Thoracic aorta (tissue), 2 donors: ENCODE measurements at places on chromosomes 1 and 21. TPM values are rescaled to one million over a fixed set of nuclear protein-coding genes. Genes with fewer than 3 reads are reported as not detected.
A peak's percentile ranks its signal among the peaks of the same experiment; 100 is the strongest.

- H3K27me3 ChIP-seq: no peaks in the 10 kb centered on the region
- no peaks in the 10 kb centered on the region for H3K4me1 ChIP-seq
- no peak overlapping the region for H3K4me3 ChIP-seq
- no peak for DNase-seq
Observed at GRCh38 chr1:68365709-68366382, 83.9 kb downstream of the RPE65 start.

PPP1R12B gene
- total RNA-seq: 677 TPM

DNA sequence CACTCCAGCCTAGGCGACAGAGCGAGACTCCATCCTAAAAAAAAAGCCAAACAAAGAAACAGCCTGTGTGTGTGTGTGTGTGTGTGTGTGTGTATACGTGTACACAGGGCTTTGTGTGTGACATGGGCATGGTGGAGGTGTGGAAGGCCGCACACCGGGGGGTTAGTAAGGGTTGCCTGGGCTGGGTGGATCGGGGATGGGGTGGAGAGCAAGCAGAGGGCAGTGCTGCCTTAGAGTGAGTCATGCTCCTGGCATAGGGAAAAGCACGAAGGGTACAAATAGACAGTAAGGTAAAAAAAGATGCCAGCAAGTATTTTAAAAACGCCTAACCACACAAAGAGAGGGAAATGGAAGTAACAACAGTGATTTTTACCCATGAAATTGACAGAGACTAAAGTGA, 6.2 kb downstream of the PRMT2 start:
- H3K4me3 ChIP-seq: no peak overlapping the region
- H3K36me3 ChIP-seq: peaks cover 35% of the 10 kb centered on the region

HORMAD1 gene
- not detected for total RNA-seq

- H3K27ac ChIP-seq: peak overlapping the region; percentile 96
- no peak for DNase-seq
- H3K36me3 ChIP-seq: no peaks in the 10 kb centered on the region
- peaks cover 31% of the 10 kb centered on the region for H3K4me1 ChIP-seq
- no peaks in the 10 kb centered on the region for H3K27me3 ChIP-seq
Observed at GRCh38 chr1:86703696-86704457, 499 bp upstream of the SH3GLB1 start.

DNA sequence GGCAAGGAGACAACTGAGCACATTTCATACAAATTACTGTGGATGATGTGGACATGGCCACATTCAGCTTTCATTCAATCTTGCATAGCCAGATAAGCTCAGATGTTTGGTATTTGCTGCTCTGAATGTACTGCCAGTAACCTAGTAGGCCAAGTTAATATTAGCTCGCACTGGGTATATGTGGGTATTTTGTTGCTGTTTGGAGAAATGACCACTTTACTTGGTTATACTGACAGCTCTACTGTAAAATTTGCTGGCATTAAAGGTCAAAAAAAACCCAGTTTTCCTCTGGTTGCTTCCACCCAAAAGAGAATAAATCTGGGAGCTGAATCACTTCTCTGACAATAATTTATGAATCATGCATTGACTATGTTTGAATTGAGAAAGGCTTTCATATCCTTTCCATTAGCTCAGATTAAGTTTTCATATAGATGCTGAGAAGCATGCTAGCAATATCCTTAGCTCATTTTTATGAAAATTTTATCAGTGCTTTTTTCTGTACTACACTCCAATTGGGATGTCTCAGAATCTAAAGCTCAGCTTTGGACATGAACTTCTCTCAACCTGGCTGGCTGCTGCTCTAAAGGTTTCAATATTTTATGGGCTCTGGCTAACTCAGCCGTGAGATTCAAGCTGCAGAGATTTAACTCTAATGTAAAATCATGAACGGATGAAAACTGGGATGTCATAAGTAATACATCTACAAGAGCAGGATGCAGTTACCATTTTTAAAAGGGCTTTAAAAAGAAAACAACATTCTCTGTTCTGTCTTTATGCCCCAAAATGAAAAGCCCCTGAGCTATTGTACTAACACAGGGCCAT, 330.0 kb downstream of the BARHL2 start:
- peaks cover 5% of the 10 kb centered on the region for H3K4me1 ChIP-seq
- no peak overlapping the region for H3K4me3 ChIP-seq
- no peak for DNase-seq
- H3K27ac ChIP-seq: peak overlapping the region; percentile 51
- no peaks in the 10 kb centered on the region for H3K27me3 ChIP-seq
- H3K36me3 ChIP-seq: no peaks in the 10 kb centered on the region

GRCh38 chr1:41410462-41410861, 49.2 kb downstream of the FOXO6 start:
- H3K36me3 ChIP-seq: no peaks in the 10 kb centered on the region
- no peak overlapping the region for H3K27ac ChIP-seq
- H3K4me1 ChIP-seq: no peaks in the 10 kb centered on the region

LTN1 gene
- total RNA-seq: 26.8 TPM

GPR37L1 gene
- not detected for total RNA-seq

LIPI gene
- not detected for total RNA-seq

GRCh38 chr1:210715072-210715471, 386.4 kb downstream of the HHAT start:
- no peak for DNase-seq
- no peak overlapping the region for H3K27ac ChIP-seq
- H3K36me3 ChIP-seq: no peaks in the 10 kb centered on the region
- no peaks in the 10 kb centered on the region for H3K27me3 ChIP-seq
- no peak overlapping the region for H3K4me3 ChIP-seq
- no peaks in the 10 kb centered on the region for H3K4me1 ChIP-seq

DNA sequence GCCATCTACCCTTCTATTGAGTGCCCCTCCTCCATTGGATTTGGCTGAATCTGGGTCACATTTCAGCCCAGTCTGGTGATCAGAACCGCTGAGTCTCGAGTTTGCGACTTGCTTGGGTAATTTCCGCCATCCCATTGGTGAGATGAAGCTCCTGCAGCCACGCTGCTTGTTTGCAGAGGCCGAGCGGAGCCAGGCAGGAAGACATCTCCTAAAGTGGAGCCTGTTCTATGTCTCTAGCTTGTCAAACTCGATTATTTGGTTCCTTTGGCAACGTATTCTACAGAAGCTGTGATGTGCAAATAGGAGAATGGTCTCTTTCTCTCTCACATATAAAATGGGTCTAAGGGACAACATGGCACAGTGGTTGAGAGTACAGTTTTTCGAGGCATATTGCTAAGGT, 206.8 kb upstream of the PLXNA2 start:
- no peaks in the 10 kb centered on the region for H3K36me3 ChIP-seq
- H3K27ac ChIP-seq: no peak overlapping the region
- DNase-seq: no peak
- no peak overlapping the region for H3K4me3 ChIP-seq
- H3K4me1 ChIP-seq: no peaks in the 10 kb centered on the region
- no peaks in the 10 kb centered on the region for H3K27me3 ChIP-seq

- no peaks in the 10 kb centered on the region for H3K27me3 ChIP-seq
- H3K4me1 ChIP-seq: peaks cover 26% of the 10 kb centered on the region
- peak overlapping the region; percentile 79 for H3K4me3 ChIP-seq
- no peak for DNase-seq
- no peaks in the 10 kb centered on the region for H3K36me3 ChIP-seq
- no peak overlapping the region for H3K27ac ChIP-seq
Observed at GRCh38 chr21:44013380-44014088, 1.4 kb downstream of the TRAPPC10 start.

ADCY10 gene
- 0.54 TPM for total RNA-seq

- H3K4me3 ChIP-seq: no peak overlapping the region
- peaks cover 4% of the 10 kb centered on the region for H3K4me1 ChIP-seq
- no peak overlapping the region for H3K27ac ChIP-seq
- H3K27me3 ChIP-seq: no peaks in the 10 kb centered on the region
- no peaks in the 10 kb centered on the region for H3K36me3 ChIP-seq
Observed at GRCh38 chr1:235100194-235100772, 28.4 kb downstream of the TOMM20 start.

CD1E gene
- total RNA-seq: not detected

- no peak for DNase-seq
- H3K4me3 ChIP-seq: no peak overlapping the region
- no peaks in the 10 kb centered on the region for H3K36me3 ChIP-seq
- H3K27ac ChIP-seq: no peak overlapping the region
- peaks cover 3% of the 10 kb centered on the region for H3K4me1 ChIP-seq
Observed at GRCh38 chr1:45378184-45378583, 37.9 kb upstream of the MUTYH start.

GRCh38 chr1:187696073-187696472, 867.3 kb downstream of the PLA2G4A start:
- H3K27ac ChIP-seq: no peak overlapping the region
- no peaks in the 10 kb centered on the region for H3K36me3 ChIP-seq
- no peaks in the 10 kb centered on the region for H3K4me1 ChIP-seq

DNA sequence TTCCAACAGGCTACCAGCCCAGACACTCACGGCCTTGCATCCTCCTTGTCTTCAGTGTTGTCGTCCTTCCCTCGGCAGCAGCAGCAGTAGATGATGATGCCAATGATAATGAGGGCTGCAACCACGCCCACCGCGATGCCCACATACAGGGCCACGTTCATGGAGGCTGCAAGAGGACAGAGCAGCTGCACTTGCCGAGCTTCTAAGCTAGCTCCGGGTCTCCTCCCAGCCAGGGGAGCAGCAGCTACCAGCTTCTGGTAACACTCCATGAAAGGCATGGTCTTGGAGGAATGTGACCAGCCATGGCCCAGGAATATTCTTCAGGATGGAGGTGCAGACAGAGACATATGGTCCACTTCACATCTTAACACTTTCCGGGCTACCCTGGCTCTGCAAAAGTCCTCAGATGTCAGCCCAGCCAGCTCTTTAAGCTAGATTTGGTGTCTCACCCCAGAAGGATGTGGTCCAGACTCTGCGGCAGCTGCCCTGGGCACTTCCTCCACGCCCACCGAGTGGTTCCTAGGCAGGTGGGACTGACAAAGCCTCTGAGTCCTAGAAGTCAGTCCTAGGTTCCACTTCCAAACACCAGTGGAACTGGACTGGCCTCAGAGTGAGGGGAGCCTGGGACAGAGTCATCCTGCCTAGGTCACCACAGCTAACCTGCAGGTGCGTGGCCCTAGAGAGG, 35.1 kb downstream of the GPA33 start:
- H3K4me3 ChIP-seq: no peak overlapping the region
- H3K36me3 ChIP-seq: no peaks in the 10 kb centered on the region
- no peak for DNase-seq
- no peaks in the 10 kb centered on the region for H3K27me3 ChIP-seq

GPR25 gene
- not detected for total RNA-seq

FRRS1 gene
- total RNA-seq: 7.6 TPM

GRCh38 chr21:34732388-34732821, 63.6 kb downstream of the CLIC6 start:
- no peaks in the 10 kb centered on the region for H3K27me3 ChIP-seq
- H3K4me3 ChIP-seq: no peak overlapping the region
- no peak overlapping the region for H3K27ac ChIP-seq
- H3K4me1 ChIP-seq: no peaks in the 10 kb centered on the region
- DNase-seq: no peak

DNA sequence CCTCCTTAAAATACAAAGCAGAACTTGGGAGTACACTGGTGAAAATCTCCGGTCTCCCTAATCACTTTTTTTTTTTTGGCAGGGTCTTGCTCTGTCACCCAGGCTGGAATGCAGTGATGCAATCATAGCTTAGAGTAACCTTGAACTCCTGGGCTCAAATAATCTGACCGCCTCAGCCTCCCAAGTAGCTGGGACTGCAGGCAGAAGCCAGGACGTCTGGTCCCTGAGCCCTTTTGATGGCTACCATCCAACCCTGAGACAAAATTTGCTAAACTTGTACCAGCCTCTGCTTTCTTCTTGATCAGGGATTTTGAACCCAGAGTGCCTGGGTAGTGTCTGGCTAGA, 4.1 kb downstream of the L1TD1 start:
- H3K27me3 ChIP-seq: peaks cover 5% of the 10 kb centered on the region
- no peaks in the 10 kb centered on the region for H3K36me3 ChIP-seq
- DNase-seq: no peak

RHBDL2 gene
- not detected for total RNA-seq

- H3K36me3 ChIP-seq: peaks cover 3% of the 10 kb centered on the region
- H3K4me1 ChIP-seq: no peaks in the 10 kb centered on the region
- DNase-seq: no peak
- no peaks in the 10 kb centered on the region for H3K27me3 ChIP-seq
- H3K27ac ChIP-seq: no peak overlapping the region
Observed at GRCh38 chr1:169833179-169833901, 38.6 kb upstream of the METTL18 start.

C4BPB gene
- 3.7 TPM for total RNA-seq

GRCh38 chr1:225629483-225629882, 23.4 kb downstream of the ENAH start:
- H3K27me3 ChIP-seq: no peaks in the 10 kb centered on the region
- no peak overlapping the region for H3K4me3 ChIP-seq
- no peak overlapping the region for H3K27ac ChIP-seq
- DNase-seq: no peak
- H3K36me3 ChIP-seq: no peaks in the 10 kb centered on the region
- peaks cover 17% of the 10 kb centered on the region for H3K4me1 ChIP-seq

- DNase-seq: no peak
- no peak overlapping the region for H3K4me3 ChIP-seq
- peaks cover 18% of the 10 kb centered on the region for H3K4me1 ChIP-seq
- no peaks in the 10 kb centered on the region for H3K27me3 ChIP-seq
Observed at GRCh38 chr21:38596264-38597042, 98.2 kb upstream of the ERG start.
